ENCODE measurements at places on chromosomes 13 and 19.

DNA sequence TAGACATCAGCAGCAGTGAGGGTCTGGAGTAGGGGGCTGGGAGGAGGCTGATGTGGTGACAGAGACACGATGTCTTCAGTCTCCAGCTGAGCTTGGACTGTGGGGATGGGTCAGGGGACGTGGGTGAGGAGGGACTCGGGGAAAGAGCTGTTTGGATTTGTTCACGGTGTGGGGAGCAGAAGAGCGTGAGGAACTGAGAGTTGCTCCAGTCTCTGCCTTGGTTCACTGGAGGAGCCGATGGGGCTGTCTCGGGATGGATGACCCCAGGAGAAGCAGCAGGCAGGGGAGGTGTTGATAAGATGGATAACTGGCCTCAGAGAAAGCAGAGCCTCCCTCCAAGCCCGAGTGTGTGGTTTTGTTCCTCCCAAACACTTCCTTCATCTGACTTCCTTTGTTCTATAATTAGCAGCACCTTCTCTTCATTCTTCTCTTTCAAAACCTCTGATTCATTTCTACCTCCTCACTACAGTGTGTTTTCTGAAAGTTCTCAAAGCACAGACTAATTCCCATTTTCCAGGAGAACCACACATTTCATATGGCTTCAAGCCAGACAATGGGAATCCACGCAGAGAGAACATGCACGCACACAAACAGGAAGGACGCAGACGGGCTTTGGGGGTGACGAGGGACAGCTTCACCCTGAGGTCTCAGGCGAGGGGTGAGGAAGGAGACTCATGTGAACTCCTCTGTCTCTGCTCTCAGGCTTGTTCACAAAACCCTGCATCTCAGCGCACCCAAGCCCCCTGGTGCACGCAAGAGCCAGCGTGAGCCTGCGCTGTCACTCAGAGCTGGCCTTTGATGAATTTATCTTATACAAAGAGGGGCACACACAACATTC lies 18.6 kb downstream of the LAIR2 start:
- no peak for DNase-seq

DNA sequence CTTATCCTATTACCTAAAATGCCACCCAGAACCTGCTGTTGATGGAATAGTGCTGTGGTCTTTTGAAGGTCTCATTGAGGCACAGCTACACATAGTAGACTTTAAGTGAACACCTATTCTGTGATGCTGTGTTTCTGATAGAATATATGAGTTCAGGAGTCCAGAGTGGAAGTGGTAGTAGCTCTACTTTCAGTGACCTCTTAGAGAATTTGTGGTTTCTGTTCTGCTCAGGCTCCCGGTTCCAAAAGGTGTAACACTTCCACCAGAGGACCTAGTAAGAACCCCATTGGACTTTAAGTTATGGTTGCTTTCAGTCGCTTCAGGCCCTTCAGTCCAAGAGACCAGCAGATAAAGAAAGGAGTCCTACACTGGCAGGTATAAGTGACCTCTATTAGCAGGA lies 11.4 kb upstream of the MYCBP2 start:
- no peak for DNase-seq

- DNase-seq: no peak
Observed at GRCh38 chr13:48118030-48118429, 23.1 kb upstream of the MED4 start.

DNA sequence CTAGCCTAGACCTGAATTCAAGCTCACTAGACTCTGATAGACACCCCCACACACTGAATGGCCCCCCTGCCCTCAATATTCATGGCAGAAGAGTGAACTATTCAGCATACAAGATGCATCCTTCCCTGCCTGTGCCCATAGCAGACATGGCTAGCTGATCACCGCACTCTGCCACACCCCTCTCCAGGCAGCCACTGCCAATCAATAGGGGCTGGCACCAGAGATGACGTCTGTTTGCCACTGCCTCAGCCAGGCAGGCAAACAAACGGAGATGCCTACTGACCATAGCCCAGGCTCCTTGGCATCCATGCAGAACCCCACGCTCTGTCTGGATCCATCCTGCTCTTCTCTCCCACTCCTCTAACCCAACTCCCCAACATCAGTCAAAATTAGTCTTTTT lies 13.8 kb upstream of the NPAS1 start:
- no peak for DNase-seq

GRCh38 chr19:16033721-16034120 lies 42.6 kb upstream of the TPM4 start:
- DNase-seq: no peak

- no peak for DNase-seq
Observed at GRCh38 chr19:30168760-30169159, 203.4 kb upstream of the ZNF536 start.

Measured in activated CD8-positive, alpha-beta memory T cell treated with anti-CD3 and anti-CD28 coated beads for 1 hour (primary cell).